GM12864 (cell line): ENCODE measurements at places on chromosomes 12 and 14.

GRCh38 chr14:55151601-55152000 is 22.5 kb downstream of the LGALS3 start:
- no peak for DNase-seq

DNA sequence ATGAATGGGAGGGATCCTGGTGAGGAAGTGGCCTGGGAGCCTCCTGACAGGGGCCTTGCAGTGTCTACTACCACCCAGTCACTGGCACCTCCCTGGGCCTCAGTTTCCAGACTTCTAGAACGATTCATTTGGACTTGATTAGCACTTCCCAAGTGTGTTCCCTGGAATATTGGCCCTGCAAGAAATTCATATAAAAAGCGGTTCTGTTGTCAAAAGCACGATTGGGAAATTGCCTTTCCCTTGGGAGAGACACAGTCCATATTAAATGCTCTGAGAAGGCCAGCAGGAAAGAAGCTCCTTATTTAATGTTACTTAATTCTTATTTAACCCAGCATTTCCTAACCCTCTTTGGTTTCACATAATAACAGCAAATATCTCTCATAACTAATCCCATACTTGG is 61.9 kb downstream of the DRAM1 start:
- no peak for DNase-seq

DNA sequence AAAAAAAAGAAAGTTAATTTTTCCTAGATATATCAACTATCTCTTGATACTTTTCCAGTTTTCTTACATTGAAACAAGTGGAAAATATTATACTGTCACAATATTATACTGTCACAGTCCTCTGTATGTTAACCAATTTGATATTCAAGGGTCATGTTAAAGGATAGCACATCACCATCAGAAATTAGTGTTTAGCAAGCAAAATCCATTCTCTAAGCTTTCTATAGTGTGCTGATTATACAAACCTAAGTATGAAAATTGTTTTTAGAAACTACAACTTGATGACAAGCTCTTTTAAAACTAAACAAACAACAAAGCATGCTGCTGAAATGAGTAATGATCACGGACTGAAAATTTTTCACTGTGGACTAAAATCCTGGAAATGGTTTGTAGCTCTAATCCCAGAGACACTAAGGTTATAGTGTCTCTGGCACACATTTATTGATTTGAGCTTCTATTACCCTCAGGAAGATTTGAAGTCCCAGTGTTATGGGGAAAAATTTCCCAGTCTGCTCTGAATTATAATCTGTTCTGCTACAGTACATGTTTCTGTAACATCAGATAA is 9.7 kb downstream of the SPTSSA start:
- no peak for DNase-seq

DNA sequence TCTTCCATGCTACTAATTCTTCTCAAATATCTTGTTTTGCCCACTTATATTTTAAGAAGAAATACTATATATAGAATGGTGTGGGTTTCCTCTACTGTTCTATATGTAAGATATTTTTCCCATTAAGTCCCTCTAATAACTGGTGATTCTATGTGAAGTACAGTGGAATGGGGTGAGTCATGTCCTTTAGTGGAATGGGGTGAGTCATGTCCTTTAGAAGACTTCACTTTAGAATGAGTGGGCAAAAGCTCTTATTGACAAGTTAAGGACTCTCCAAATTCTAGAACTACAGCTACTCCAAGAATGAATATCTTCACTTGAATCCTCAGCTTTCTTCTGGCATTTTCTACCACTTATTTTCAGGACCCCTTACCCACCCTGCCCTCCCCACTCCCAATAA is 349.9 kb downstream of the ETNK1 start:
- no peak for DNase-seq

DNA sequence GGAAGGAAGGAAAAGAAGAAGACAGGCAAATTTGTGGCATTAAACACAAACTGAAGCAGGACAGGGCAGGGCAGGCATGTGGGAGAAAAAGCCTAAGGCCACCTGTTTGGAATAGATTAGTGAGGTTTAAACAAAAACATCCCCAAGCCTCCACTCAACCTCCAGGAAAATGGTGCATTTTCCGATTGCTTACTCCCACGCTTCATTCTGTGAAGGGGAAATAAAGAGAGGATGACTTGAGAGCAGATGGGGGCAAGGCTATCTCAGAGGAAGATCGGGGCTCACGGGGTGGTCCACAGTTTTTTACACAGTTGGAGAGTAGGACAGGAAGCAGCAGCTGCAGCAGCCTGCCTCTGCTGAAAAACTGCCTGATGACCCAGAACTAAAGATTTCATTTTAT is 250.9 kb downstream of the DUSP6 start:
- DNase-seq, result no peak

- no peak for DNase-seq
Measured at GRCh38 chr12:132619386-132620112, 973 bp downstream of the P2RX2 start.

- DNase-seq, result no peak
Measured at GRCh38 chr12:88726806-88727720, 146.8 kb upstream of the KITLG start.

DNA sequence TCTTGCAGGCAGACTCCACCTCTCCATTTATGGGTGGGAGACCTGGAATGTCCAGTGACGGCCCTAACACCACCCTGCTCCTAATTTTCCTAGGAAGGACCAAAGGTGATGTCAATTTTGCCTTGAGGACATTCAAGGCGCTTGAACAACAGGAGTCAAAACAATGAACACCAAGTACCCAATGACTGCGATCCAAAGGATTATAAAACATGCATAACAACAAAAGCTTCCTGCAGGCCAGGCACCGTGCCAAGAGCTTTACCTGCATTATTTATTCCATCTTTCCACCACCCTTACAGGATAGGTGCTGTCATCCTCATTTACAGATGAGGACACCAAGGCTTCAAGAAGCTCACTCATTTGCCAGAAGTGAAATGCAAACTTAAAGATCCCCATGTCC is 15.2 kb upstream of the FOXN3 start:
- no peak for DNase-seq

DNA sequence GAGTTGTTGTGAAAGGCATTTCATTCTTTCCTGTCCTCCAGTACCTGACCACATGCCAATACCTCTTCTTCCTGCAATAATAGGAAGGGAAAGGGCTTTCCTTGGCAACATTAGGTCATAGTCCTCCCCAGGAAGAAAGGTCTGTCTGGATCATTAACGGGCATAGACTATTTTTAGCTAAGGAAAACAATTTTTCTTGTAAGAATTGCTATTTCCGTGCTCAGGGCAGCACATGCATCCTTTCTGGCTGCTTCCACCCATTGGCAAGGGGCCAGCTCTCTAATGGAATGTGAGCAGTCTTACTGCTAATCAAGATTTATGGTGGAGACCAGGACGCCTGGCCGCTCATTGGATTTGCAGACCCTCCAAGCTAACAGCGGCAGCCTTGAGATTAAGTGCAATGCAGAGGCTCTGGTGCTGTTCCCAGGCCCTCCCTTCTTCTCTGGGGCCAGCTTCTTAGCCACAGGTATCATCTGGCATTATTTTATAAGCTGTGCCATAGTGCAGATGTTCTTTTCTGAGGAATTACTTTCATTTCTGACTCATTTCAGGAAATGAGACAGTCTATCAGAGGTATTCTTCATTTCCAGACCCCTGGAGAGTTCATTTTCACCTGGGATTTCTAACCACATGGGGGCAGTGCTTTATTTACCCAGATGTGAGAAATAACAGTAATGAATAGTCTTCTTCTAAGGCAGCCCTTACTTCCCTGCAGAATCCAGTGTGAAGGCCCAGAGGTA is 52.9 kb downstream of the ANO6 start:
- no peak for DNase-seq

DNA sequence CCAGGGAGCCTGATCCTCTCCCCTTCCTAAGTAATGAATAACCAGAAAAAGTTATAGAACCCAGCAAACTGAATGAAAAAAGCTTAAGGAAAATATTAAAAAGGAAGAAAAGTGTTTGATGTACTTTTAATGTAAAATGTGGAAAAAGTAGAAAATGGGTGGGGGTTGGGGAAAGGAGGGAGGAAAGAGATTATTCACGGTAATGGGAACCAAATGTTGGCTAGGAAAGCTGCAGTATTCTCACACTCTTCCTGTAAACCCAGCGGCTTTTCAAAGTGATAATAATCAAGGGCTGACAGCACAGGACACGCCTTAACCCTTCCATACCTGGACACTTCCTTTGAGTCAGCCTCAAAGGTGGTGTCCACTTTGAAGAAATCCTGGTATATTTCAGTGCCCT is 139.2 kb downstream of the TGFB3 start:
- DNase-seq, result no peak

DNA sequence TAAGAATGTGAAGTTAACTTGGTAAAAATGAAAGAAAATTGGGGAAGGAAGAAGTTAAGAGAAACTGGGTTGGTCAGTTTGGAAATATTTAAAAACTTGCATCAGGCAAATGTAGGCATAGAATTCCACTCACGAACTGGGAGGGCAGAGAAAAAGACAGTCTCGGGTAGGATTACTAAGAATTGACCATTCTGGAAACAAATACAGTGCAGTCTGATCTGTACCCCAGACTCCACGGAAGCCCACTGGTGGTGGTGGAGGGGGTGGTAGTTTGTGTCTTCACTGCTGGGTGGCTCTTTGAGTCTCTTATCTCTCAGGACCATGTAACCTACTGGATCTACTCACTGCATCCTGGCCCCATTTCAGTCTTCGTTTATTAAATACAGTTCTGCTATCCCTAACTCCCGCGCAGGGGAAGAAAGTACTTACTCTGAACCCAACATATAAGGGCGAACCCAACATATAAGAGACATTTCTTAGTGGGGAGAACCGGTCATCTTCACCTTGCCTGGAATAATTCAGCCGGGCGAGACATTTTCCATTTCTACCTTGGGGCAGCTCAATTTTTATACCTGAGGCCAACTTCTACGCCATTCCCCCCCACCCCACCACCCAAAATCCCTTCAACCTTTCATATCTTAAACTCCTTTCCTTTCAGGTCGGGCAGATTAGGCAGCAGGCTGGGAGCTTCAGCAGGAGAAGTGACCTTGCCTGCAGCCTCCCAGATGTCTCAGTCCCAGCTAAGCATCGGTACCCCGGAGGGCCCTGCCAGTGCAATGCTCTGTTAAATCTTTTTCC is 1.7 kb downstream of the SLC2A3 start:
- DNase-seq, result no peak

- no peak for DNase-seq
Measured at GRCh38 chr12:13609894-13610679, 371.3 kb downstream of the GRIN2B start.

GRCh38 chr14:23638414-23639047 is 2.4 kb downstream of the DHRS2 start:
- DNase-seq, result no peak

- no peak for DNase-seq
Measured at GRCh38 chr14:83556746-83557453, 1973.0 kb upstream of the FLRT2 start.

DNA sequence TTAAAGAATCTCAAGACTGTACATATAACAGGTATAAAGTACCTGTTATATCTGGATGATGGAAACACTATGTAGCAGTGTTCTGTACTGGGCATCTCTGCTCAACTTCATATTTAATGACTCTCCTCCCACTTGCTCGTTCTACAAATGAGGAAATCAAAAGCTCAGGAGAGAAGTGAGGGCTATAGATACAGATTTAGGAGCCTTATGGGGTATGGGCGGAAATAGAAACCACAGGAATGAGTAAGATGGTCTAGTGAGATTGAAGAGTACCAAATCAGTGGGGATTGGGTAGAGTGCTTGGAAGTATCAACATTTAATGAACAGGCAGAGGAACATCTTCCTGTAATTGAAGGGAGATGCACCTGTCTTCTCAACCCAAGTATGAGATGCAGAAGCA is 23.8 kb upstream of the POLR3B start:
- DNase-seq, result no peak

GRCh38 chr12:113408756-113409298 is 5.1 kb upstream of the SDS start:
- no peak for DNase-seq

GRCh38 chr12:24034160-24034559 is 84.7 kb upstream of the SOX5 start:
- no peak for DNase-seq

GRCh38 chr12:57104292-57104910 is 6.8 kb downstream of the STAT6 start:
- no peak for DNase-seq

DNA sequence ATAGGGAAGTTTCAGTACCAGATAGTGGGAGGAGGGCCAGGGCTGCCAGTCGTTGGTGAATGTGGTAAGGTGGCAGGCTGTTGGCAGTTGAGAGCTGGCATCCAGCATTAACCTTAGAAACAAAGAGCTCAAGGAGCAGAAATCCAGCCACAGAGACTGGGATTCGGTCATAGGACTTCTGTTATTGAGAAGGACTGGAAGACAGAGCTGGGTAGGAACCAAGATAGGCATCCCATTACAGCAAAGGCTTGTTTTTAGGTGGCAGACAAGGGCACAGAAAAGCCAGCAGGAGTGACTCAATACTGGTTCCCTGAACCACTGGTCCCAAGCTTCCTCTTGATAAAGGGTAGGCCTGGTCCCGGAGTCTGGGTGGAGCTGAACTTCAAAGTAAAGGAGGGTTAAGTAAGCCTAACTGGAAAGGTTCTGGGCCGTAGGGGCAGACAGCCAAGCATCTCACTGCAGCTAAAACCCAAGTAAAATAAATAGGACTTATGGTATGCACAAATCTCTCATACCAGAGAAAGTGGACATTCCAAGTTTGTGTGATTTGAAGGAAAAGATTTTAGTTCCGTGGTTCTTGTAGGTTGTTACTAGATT is 147.9 kb downstream of the ETV6 start:
- no peak for DNase-seq

GRCh38 chr14:47044841-47045240 is 393.3 kb upstream of the RPL10L start:
- no peak for DNase-seq

DNA sequence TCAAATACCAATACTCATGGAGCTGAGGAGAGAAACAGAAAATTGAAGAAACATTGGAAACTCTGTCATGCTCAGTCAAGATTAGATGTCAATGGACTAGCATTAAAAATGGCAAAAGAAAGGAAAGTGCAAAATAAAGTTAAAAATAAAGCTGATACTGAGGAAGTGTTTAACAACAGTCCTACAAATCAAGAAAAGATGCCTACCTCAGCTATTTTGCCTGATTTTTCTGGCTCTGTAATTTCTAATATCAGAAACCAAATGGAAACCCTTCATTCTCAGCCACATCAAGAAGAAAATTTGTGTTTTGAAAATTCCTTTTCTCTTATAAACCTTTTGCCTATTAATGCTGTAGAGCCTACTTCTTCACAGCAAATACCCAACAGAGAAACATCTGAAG is 40.5 kb downstream of the METTL25 start:
- no peak for DNase-seq

DNA sequence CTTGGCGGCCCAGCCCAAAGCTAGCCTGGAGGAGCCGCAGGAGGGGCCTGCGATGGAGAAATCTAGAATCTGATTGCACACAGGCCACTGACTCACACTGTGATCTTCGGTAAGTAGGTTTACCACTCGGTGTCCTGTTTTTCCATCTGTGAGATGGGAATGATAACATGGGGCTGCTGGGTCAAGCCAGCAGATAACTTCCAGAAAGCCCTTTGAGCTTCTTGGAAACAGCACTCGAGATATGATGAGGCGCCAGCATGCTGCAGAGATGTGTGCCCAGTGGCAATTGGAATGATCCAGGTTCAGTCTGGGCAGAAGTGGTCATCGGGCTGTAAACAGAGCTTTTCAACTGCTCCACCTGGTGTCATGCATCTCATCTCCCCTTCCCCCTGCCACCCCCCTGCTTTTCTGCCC is 771.3 kb upstream of the TBX3 start:
- no peak for DNase-seq
